ENCODE measurements at places on chromosomes 7 and 10.

DNA sequence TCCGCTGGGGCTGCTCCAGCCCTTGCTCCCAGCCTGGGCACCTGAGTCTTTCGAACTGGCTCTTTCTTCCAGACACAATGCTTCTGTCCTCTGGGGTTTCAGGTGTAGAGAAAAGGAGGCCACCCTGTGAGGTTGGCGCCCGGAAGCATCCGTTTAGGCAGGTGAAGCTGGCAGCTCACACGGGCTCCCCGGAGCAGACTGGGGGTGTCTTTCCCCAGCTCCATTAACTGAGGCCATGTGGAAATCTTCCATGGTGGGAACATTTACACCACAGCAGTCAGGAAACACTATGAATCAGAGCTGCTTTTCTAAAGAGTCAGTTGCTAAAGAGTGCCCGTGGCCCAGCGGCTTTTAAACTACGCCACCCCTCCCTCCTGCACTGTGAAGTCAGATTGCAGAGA lies 29.2 kb downstream of the PRKAG2 start:
- no peak for DNase-seq

GRCh38 chr7:4052130-4052529 lies 630.0 kb upstream of the FOXK1 start:
- DNase-seq = no peak

GRCh38 chr10:119754936-119755335 lies 29.1 kb downstream of the INPP5F start:
- DNase-seq = no peak

- DNase-seq = no peak
Observed at GRCh38 chr10:48659790-48660189, 24.9 kb upstream of the WDFY4 start.

DNA sequence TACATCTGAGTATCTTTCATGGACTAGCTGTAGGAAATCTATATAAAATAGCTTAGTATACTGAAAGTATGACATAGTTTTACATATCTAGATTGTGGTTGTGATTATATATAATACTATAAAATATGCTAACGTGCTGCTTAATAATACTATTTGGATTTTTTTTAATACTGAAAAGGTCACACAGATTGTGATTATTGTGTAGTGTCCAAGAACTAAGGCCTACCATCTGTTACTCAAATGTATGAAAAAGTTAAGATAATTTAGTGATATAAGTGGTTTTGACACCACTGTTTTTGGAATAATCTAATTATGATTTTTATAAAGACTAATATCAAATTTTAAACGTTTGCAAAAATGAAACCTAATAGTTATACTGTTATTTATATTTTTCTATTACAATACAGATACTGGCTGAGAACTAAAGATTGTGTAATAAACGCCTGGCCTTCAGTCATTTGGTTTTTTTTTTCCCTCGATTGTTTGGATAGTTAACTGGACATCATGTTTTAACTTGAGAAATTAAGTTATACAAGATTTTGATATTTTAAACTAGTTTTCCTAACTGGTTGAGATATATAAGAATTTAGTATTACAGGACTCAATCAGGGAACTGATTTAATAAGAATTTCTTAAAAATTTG lies 12.6 kb downstream of the PTEN start:
- no peak for DNase-seq

Data from activated CD4-positive, alpha-beta T cell treated with anti-CD3 and anti-CD28 coated beads, Interleukin-2, Interleukin-6, amounts not matched to agents 100 ng/mL and 50 ng/mL, durations not matched to agents 16 hours and 8 hours (primary cell).